ENCODE measurements at places on chromosomes 3 and 15.

DNA sequence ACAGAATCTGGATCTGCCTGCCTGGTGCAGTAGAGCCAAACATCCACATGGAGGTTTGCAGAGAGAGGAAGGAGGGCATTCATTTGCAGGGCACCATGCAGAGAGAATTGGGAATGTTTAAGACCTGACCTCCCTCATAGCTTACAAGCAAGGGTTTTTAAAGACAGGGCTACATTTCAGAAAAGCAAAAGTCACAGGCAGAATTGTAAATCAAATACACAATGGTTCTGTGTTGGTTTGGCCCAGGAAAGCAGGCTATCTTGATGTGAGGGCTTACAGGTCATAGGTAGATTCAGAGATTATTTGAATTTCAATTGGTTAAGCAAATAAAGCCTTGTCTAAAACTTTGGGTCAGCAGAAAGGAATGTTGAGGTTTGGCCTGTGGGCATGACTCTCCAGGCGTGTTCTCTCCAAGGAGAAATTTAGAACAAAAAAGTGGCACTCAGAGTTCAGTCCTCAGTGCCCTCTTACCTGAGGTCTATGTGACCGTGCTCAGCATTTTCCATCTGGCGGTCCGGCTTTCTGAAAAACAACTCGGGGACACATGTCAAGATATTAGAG is 91.5 kb downstream of the CD47 start:
- DNase-seq = no peak

GRCh38 chr3:148861277-148861869 is 3.7 kb upstream of the CPA3 start:
- no peak for DNase-seq

GRCh38 chr3:172466553-172467130 is 18.4 kb upstream of the GHSR start:
- no peak for DNase-seq

DNA sequence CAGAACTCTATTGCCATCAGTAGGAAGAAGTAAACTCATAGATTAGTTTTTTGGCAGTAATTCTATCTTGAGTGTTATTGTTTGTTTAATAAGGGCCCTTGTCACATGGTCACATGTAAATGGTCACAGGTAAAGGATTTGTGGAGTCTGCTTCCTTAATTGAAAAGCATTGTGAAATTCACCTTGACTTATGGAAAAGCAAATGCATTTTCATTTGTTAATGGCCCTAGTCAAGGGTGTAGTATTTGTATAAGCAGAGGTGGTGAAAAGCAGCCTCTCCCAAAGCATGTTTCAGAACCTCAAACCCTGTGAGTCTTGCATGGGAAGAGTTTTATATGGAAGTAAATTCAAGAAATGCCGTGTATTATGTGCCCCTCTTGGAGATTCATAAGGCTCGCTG is 197.5 kb upstream of the NR2E3 start:
- DNase-seq = no peak

- no peak for DNase-seq
Measured at GRCh38 chr3:118525077-118525476, 509.6 kb downstream of the IGSF11 start.

GRCh38 chr3:4334548-4334947 is 31.4 kb downstream of the SETMAR start:
- DNase-seq = no peak

GRCh38 chr15:80875568-80876347 is 96.6 kb downstream of the CEMIP start:
- no peak for DNase-seq

DNA sequence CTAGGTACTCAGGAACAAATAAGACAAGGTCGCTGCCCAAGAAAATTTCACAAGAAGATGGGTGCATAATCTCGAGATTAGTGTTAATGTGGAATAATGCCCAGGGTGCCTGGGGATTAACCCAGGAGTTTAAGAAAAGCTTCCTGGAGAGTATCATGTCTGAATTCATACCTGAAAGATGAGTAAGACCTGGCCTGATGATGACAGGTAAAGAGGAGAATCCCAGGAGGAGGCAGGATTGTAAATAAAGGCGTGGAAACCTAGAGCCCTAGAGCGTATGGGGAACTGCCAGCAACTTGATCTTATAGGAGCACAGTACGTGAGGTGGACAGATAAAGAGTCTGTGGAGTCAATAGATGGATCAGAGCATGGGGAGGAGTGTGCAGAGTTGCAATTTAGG is 43.0 kb downstream of the ARRDC4 start:
- no peak for DNase-seq

DNA sequence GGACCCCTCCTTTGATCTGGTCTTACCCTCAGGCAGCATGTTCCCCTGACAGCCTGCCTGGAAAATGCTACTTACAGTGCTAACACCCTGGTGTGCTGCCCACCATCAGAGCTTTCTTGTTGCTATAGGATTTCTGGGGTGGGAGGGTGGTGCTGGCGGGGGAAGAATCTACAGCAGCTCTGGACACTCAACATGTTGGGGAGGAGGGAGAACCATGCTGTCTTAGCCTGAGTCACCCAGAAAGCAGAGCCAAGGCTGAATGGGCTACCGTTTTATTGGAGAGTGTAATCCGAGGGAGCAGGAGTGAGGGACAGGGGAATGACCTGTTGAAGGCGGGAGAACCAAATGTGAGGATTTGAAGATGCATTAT is 45.6 kb downstream of the MFSD1 start:
- DNase-seq = no peak

GRCh38 chr15:67024998-67025368 is 40.4 kb upstream of the SMAD3 start:
- no peak for DNase-seq

DNA sequence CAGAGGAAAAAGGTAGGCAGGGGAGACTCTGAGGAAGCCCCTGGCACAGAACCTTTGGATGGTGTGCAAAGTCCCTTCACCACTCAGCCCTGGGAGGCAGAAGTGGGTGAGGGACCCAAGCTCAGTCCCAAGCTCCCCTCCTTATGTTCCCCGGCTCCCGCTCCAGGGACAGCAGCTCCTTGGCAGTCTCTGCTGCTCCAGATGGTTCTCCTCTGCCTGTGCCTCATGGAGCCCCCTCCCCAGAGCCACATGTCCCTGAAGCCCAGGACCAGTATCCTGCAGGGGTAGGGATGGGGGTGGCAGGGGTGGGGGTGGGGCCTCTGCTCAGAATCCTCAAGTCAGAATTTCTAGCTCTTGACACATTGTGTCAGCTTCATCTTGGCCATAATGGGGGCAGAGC is 8.0 kb upstream of the CAMKV start:
- no peak for DNase-seq

GRCh38 chr3:102473648-102474047 is 38.8 kb downstream of the ZPLD1 start:
- DNase-seq = no peak

DNA sequence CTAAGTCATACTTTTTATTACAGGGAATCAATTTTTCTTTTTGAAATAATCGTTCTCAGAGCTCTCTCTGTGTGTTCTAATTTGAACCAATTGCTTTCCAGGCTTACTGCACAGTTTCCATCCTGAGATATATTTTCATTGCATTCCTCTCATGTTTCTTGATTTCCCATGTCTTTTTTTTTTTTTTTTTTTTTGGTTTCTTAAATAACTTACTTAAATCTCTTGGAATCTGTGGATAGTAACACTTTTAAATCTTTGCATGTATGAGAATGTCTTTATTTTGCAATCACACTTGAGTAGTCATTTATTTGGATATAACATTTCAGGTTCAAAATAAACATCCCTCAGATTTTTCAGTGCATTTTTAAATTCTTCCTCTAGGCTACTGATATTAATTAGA is 14.5 kb upstream of the ABTB1 start:
- DNase-seq = no peak

DNA sequence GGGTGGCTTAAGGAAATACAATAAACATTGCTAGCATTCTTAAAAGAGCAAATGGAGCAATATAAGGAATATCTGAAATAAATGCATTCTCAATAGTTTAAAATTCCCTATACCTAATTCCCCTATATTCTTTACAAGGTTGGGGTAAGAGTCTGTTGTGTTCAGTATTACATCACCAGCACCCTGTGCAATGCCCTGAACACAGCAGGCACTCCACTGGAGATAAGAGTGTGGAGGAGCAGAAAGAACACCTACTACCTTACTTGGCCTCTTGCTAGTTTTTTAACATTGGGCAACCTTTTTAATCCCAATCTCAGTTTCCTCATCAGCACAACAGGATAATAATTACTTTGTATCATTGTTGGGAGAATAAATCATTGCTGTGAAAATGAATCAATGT is 140.2 kb upstream of the PLXND1 start:
- no peak for DNase-seq

- no peak for DNase-seq
Measured at GRCh38 chr3:128052595-128053351, 536 bp downstream of the SEC61A1 start.

DNA sequence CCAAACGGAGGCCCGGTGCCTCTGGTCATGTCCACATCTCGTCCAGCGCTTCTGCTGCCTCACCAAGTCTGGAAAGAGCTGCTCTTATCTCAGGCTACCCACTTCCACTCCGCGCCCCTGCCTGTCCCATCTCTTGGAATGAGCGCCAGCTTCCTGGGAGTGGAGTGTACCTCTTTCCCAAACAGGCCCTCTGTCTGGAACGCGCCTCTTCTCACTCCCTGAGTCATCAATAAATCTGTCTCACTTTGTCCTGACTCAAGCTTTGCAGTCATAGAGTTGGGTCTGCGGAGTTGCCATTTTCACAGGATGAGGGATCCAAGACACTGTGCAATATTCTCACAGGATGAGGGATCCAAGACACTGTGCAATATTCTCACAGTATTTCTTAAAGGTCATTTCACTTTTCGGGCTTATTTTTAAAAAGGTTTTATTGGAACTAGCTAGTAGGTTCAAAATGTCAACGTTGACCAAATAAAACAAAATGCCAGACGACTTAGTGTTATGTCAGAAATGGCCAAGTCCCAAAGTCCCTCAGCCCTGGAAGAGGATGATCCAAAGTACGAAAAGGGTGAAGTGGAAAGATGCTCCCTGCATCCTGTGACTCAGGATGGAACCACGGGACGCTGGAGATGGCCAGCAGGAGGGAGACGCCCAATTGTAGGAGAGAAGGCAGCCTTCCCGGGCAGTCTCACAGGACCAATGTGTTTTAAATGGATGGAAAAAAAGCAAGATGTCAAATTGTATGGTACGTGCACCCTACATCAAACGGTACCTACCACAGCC is 81.1 kb downstream of the CHSY1 start:
- DNase-seq = no peak

- DNase-seq = peak; percentile 28
Measured at GRCh38 chr3:147397155-147397874, 9.0 kb downstream of the ZIC4 start.

- no peak for DNase-seq
Measured at GRCh38 chr15:85044251-85044853, 62.7 kb downstream of the PDE8A start.

DNA sequence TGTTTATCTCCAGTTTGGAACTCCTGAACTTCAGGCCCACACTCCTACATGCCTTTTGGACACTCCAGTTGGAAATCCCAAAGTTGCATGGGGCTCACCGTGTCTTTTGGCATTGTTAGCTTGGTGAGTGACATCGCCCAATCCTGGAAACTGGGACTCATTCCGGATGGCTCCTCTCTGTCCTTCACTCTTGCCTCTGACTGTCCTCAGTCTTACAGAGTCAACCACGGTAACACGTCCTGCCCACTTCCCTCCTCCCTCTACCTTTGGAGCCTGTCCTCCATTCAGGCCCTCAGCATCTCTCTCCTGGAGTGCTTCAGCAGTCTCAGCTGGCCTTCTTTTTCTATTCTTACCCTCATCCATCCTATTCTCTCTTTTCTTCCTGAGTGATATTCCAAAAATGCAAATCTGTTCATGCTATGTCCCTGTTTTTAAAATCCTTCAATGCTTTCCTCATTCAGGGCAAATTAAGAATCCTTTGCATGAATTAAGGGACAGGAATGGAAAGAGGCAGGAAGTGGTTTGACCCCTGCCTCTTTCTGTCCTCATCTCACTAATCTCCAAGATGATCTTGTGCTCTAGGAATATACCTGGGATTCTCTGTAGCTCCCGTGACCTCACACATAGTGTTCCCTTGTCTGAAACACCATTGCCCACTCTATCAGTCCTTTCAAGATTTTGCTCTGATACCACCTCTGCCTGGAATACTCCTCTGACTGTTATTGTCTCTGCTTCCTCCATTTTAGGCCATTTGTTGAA is 42.5 kb downstream of the LPP start:
- DNase-seq = no peak

DNA sequence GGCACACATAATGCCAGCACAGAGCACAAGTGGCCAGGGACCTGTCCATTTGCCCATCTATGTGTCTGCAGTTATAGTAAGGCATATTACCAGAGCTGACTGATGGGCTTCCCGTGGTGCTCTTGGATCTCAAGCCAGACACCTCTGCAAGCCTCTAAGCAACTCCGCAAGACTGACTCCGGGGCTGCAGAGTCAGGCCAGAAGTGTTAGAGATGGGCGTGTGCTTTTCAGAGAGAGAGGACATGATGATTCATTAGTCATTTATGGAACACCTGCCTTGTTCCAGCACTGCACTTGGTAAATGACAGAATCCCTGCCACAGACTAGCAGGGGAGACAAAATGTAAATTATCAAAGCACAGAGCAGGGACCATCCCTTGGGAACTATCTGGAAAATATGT is 559.0 kb downstream of the PDCD6IP start:
- no peak for DNase-seq

DNA sequence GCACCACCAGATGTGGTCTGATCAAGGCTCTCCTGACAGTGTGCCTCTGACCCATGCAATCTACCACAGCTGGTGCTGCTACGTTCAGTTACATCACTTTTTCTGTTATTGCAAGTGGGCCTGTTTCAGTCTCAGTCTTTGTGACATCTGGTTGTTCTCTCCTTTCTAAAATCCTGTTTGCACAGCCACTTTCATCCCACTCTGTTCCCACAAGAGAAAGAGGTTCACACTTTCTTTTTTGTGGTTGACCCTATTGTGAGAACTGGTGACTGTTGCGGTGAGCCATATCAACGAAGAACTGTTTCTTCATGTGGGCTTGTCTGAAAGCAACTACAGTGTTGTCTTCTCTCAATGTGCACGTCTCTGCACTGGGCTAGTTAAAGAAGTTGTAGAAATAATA is 342.8 kb upstream of the ARPP21 start:
- no peak for DNase-seq

GRCh38 chr3:159669766-159670165 is 318.9 kb upstream of the IL12A start:
- no peak for DNase-seq

DNA sequence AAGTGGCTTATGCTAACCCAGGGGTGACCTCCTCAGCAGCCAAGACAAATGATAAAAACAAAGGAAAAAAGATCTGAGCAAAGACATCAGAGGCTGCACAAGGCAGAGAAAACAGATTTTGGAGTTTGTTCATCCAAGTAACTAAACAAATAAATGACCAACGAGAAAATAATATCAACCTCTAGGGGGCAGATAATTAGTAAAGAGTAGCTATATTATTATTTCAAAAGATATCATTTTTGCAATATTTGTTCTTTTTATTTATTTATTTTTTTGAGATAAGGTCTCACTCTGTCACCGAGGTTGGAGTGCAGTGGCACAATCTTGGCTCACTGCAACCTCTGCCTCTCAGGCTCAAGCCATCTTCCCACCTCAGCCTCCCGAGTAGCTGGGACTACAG is 101.8 kb downstream of the PCCB start:
- DNase-seq = no peak

GRCh38 chr3:175608356-175608755 is 749.2 kb downstream of the NAALADL2 start:
- no peak for DNase-seq
